A673 (cell line): ENCODE measurements at places on chromosomes 1 and 21. TPM values are rescaled to one million over a fixed set of nuclear protein-coding genes. Genes with fewer than 3 reads are reported as not detected.

- no peaks in the 10 kb centered on the region for H3K4me1 ChIP-seq
- H3K27ac ChIP-seq: no peak overlapping the region
- H3K36me3 ChIP-seq: no peaks in the 10 kb centered on the region
- peak; percentile 18 for DNase-seq
- H3K27me3 ChIP-seq: no peaks in the 10 kb centered on the region
Measured at GRCh38 chr1:94634977-94635416, 93.4 kb upstream of the F3 start.

GRCh38 chr1:9437961-9438430 lies 101.3 kb upstream of the SLC25A33 start:
- H3K4me3 ChIP-seq: no peak overlapping the region
- H3K4me1 ChIP-seq: no peaks in the 10 kb centered on the region
- no peaks in the 10 kb centered on the region for H3K27me3 ChIP-seq

DNA sequence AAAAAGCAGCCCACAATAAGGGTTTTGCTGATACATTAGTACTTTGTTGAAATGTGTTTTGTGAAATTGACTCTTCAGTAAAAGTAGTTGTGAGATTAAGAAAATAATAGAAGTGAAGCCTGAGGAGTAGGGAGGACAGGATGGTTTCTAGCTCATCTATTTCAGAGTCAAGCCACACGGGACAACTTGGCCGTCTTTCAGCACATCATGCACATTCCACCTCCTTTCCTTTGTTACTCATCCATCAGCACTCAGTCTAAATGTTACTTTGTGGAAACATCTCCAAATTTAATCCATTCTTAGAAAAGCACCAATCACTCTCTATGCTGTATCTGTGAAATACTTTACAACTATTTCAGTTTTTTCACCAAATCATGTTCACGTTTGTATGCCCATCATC lies 223.3 kb downstream of the FGGY start:
- no peaks in the 10 kb centered on the region for H3K27me3 ChIP-seq
- DNase-seq: no peak
- H3K4me1 ChIP-seq: no peaks in the 10 kb centered on the region
- H3K27ac ChIP-seq: no peak overlapping the region
- no peaks in the 10 kb centered on the region for H3K36me3 ChIP-seq

DNA sequence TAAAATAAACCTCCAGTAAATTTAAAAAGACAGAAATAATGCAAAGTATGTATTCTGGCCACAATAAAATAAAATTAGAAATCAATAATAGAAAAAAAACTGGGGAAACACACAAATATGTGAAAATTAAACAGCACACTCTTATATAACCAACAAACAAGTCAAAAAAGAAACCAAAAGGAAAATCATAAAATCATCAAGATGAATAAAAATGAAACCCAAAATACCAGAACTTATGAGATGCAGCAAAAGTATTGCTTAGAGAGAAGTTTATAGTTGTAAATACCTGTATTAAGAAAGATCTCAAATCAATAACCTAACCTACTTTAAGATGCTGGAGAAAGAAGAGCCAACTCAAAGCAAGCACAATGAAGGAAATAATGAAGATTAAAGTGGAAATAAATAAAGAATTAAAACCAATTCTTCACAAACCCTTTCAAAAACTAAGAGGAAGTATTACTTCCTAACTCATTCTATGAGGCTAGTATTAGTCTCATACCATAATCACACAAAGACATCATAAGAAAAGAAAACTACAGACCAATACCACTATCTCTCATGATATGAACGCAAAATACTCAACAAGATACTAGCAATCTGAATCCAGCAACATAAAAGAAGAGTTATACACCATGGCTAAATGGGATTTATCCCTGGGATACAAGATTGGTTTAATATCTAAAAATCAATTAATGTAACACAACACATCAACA lies 6.4 kb upstream of the KRTAP10-3 start:
- no peaks in the 10 kb centered on the region for H3K27me3 ChIP-seq
- no peaks in the 10 kb centered on the region for H3K4me1 ChIP-seq
- no peak for DNase-seq

Gene RPRD2
- 44.5 and 46.6 TPM in 2 replicates for total RNA-seq

Gene EDARADD
- total RNA-seq: 0.15 and 0.52 TPM in 2 replicates

Gene OR2G6
- total RNA-seq: not detected in 2 replicates

Gene C1orf216
- 24.4 and 26.1 TPM in 2 replicates for total RNA-seq
